Activated naive CD8-positive, alpha-beta T cell treated with anti-CD3 and anti-CD28 coated beads, Interleukin-2, amount 50 U/mL, for 24 hours (primary cell): ENCODE measurements at places on chromosomes 7 and 10.
A peak's percentile ranks its signal among the peaks of the same experiment; 100 is the strongest.

DNA sequence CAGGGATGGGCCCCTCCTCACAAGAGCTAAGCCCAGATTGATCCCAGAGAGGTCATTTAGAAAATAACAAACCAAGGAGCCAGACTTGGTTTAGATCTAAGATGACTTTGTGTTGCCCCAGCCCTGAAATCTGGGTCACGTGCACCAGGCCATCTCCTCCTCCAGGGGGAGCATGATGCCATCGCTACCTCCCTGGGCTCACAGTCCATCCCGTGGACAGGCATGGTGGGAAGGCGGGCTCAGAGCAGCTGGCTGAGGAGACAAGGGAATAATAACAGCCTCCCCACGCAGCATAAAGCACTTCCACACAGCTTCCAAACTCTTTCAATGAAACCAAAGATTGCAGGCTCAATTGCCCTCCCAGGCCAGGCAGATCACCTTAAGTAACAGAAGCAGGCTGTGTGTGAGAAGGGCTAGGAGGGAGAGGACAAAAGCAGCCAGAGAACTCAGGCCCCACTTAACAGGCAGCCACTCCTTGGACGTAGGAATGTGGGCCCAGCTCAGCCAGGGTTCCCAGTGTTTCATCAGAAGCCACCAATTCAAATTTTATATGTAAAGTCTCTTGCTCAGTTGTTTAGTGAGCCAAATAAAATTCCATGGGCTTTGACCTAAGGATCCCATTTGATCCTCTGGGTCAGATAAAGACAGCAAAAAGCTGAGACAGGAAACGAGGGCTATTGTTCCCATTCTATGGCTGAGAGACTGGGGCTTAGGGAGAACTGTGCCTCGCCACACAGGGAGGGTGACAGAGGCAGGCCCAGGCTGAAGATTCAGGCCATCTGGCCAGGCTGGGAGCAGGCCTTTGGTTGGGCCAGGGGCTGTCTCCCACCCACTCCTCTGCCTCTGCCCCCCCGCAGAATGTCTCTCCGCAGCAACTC is 100.2 kb downstream of the COL13A1 start:
- peak; percentile 27 for DNase-seq

DNA sequence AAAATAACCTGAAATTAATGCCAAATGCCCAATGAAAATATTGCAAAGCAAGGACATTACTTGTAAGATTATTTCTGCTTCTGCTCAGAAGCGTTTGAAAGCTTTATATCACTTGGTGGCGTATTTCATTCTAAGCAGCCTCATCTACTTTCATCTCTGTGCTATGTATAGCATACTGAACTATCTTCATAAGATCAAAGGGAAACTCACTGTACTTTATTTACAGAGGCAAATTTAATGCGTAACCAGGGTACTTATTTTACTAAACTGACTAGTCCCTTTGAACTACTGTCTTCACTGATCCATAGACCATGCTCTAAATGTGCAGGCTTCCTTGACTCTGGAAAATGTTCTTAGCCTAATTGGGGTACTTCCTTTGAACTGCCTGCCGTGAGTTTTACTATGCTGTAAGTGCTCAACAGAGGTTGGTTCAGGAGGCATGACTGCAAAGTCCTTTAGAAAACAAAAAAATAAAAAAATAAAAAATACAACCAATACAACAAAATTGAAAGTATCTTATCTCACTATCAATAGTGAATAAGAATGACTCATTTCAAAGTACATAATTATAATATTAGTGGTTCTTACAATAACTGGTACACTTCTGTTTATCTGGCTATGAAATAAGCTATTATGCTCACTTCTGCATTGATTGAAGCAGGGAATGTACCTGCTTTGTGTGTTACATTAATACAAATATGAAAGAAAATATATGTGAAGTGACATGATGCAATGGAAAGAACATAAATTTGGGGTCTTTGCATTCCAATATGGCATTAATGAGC is 41.0 kb upstream of the TSPAN12 start:
- no peak for DNase-seq

- no peak for DNase-seq
Measured at GRCh38 chr7:158303121-158303520, 284.5 kb downstream of the PTPRN2 start.

DNA sequence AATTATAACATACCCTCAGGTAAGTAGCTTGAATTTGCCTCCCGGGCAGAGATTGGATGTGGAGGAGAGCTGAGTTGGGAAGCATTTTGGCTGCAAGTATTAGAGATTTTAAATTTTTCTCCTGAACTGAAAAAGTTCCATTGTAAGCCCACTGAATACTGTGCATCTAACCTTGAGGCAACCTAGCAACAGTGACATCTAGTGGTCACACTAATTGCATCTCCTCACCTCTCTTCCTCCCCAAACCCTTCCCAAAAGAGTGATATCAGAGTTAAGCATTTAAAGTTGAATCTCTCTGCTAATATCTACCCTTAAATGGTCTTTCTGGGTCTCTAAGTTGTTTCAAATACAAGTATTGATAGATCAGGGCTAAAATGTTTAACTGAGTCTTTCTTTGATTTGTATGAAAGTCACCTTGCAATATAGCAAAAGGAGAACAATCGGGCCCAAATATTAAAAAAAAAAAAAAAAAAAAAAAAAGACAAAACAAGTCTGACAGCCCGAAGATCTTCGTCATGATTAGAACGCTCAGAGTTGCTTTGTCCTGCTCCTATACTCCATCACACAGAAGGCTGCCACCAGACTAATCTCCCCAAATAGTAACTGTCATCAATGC is 40.4 kb upstream of the DLX5 start:
- peak; percentile 13 for DNase-seq

- DNase-seq = no peak
Measured at GRCh38 chr10:13115832-13116803, 16.2 kb downstream of the OPTN start.

DNA sequence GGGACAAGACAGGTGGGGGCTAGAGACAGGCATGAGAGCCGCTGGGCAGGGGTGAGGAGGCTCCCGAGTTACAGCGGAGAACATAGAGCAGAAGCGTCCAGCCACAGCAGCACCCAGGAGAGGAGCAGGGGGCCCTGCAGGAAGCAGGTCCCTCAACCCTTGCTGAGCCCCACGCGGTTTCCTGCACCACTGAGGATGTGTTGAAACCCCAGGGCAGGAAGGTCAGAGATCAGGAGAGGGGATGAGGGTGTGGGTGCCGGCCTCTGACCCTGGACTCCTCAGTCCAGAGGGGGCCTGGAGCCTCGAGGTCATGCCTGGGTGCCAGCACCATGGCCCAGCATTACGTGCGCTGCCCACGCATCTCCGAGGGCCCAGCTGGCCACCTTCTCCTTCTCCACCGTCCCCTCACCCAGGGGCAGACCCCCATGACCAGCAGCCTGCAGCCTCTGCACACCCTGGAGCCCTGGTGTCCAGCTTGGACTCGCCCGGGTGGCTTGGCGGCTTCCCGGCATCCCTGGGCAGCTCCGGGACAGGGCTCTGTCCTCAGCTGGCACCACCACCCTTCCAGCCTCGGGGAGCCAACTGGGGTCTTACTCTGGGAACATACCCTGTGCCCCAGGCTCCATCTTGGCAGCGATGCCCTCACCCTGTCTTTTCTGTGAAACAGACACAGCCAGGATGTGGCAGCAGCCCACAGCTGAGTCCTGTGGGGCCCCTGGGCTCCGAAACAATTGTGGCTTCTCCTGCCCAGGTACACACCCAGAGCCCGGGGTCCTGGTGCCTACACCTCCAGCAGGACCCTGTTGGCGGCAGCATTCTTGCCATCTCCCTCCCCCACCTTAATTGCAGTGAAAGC is 52.0 kb downstream of the STK32C start:
- no peak for DNase-seq

GRCh38 chr10:109892117-109892516 is 31.2 kb downstream of the XPNPEP1 start:
- no peak for DNase-seq

DNA sequence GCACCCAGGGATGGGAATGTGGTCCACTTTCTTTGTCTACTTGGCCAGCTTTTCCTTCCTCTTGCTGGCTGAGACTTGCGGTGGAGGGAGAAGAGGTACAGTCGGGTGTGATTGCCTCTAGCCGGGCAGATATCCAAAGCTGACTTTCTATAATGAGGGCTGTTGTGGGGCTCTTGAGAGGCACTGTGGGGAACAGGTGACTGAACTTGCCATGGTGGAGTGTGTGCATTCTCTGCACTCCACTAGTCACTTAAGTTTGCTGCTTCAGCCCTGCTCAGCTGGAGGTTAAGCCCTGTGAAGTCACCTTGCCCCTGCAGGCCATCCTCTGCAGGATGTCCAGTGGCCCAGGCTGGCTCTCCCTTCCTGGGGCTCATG is 116.6 kb downstream of the AOAH start:
- DNase-seq = no peak
